ENCODE measurements at places on chromosomes 13 and 19.

GRCh38 chr19:3335431-3336350, 30.7 kb upstream of the NFIC start:
- no peak for DNase-seq

- DNase-seq, result no peak
Measured at GRCh38 chr13:110813646-110814624, 100.4 kb downstream of the ING1 start.

DNA sequence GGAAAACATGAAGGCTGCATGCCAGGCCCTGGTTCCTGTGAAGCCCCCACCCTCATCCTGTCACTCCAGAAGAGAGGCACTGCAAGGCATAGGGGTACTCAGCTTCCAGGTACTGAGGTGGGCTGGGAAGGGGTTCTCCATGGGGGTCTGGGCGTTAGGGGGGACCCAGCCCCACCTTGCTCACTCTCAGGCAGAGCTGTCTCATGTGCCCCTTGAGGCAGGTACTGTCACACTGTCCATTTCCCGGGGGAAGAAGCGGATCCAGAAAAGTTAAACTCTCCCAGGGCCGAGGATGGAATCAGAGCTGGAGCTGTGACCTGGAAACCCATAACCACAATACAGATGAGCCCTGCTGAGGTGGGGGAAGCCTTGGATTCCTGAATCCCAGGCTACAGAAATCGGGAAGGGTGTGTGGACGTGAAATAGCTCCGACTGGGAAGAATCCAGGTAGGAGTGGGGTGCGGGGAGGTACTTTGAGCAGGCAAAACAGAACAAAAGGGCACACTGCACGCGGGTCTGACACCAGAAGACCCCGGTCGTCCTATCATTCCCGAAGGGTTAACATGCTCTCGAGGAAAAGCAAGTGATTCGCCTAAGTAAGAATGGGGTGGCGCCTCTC, 540 bp upstream of the USE1 start:
- no peak for DNase-seq

DNA sequence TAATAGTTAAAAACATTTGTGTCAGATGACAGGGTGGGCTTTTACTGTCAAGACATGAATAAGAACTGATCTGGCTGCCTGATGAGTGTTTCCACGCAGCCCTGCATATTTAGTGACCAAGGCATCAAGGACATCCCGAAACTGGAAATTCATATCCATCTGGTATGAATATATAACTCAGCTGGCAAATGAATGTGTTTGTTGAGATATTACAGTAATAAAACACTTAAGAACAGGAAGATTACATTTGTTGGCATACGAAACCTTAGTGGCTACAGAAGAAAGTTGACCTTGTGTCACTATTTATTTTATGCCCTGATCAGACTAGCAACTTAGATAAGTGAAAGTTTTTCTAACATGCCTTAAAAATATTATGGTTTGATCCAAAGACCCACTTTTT, 32.8 kb downstream of the RAP2A start:
- DNase-seq, result no peak

DNA sequence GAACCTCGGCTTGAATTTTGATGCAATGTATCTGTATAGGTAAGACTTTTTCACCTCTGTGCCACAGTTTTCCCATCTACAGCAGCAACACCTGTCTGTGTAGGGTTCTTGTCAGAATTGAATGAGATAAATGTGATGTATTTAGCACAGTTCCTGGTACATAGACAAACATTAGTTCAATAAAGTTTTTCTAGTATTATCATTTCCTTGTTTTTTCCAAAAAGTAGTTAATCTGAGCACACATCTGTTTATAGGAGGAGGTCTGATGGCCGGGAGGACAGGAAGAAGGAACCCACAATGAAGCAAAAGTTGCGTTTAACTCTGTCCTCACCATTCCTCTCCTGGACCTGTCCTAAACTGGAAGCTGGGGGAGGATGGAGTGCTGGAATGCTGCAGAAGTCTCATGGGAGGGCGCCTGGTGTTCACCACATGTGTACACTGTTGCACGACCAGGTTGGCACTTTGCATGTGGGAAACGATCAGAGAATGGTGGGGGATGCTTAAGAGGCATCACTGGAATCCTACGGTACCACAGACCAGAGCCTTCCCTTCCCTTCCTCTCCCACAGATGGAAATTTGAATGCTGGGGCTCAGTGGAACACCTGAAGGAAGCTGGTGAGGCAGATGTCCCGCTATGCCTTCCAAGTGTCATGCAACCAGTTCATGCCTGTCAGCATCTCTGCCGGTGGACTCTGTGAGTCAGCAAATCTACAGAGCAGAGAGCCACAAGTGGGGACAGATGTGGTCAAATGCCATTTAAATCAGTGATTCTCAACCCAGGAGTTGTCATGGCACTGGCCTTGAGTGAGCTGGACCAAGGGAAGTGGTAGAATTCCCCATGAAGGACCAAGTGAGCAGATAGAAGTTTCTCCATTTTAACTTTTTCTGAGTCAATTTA, 315.6 kb downstream of the DLEU7 start:
- no peak for DNase-seq

GRCh38 chr13:52925251-52925650, 76.8 kb upstream of the PCDH8 start:
- DNase-seq, result no peak

DNA sequence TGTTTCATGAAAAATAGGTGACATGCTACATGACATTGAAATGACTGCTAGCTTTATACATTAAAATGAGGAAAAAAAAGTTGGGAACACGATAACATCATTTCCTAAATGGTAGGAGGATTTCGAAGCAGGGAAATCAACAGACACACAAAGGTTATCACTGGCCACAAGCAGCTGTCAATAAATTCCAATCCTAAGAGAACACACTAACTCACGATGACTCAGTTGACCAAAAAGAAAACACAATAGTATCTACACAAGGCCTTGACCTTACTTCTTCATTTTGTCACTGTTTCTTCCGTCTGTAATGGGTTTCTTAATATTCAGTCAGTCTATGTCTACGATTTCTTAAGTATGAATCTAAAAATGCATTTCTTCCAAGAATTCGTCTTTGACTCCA, 36.5 kb downstream of the STARD13 start:
- no peak for DNase-seq

DNA sequence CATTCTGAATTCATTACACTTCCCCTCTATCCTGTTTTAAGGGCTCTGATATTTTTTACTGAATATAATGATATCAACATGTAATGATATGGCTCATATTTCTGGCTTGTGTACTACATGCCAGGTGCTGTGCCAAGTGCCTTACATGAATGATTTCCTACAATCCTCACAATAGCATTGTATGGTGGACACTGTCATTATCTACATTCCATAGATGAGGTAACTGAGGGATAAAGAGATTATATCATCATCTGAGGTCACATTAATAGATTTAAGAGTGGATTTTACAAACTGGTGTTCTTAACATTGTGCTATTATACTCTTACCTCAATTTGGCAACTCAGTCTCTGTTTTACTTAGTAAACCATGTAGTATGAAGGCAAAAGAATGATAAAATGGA, 502.0 kb downstream of the LIG4 start:
- DNase-seq, result no peak

DNA sequence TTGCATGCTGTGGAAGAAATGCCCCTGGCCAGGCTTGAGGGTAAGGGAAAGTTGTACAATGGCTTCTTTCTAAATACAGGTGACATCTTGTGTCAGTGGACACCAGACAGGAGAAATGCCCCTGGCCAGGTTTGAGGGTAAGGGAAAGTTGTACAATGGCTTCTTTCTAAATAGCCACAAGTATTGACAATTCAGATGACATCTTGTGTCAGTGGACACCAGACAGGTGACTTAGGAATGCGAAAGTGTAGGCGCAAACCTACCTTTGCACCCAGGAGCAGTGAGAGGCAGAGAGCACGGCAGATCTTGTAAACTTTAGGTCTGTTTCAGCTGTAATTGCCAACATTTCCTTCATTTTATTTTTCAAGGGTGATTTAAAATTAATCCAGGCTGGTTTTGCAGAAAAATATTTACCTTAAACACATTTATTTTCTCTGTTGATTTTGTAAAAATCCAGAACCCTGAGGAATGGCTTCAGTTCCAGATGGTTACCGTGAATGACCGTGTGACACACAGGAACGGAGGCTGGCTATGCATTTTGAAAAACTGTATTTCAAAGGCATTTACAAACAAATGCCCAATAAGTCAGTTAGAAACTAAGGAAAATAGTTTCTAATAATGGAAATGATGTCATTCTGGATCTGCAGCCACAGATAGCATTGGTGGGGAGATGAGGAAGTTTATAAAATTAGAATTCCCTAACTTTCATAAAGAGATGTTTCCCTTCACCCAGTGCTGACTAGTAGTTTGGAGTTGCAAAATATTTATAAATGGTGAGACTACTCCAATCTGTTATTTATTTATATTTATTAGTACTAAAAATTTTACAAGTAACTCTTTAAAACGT, 34.9 kb downstream of the TNFSF13B start:
- no peak for DNase-seq

DNA sequence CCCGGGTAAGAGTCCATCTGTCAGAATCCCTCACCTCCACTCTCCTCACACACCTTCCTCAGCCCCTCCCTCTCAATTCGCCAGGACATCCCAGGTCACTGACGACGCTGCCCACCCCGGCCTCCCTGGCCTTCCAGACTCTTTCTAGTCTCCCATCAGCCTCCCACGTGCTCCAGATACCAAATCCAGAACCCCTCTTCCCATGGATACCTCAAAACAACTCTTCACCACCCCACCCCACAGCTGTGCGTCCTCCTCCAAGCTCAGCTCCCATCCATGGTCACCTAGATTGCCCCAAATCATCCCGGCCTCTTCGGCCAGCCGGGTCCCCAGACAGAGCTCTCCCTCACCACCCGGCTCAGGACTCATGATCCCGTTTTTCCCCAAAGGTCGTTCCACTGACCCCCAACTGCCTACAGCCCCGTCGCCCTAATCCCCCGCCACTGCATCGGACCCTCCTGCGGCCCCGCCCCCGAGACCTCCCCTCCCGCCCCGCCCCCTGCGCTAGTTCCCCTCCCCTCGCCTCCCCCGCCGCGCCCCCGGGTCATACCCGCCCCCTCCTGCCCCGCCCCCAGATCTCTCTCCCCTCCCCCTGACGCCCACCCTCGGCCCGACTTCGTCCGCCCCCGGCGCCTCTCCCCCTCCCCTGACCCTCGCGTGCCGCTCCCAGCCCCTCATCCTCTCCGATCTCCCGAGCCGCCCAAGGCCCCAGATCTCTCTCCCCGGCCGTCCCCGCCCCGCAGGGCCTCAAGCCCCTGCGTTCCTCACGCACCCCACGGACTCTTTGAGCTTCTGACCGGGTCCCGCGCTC, 546 bp downstream of the UBXN6 start:
- peak; percentile 38 for DNase-seq

DNA sequence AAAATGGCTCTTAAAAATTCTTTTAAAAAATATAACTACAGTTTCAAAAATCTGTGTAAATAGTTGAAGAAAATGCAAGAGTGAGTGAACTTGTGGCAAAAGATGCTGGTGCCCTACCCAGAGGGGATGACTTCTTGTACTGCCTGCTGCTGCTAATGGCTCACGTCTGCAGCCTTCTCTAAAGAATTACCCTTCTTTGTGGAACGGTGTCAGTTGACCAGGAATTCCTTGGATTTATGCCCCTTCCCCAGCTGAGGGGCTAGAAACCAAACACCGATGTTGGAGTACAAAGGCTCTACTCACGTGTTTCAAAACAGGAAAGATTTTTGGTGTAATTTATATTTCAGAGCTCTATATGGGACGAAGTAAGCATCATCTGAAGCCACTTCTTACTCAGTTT, 1582.8 kb downstream of the OLFM4 start:
- no peak for DNase-seq

DNA sequence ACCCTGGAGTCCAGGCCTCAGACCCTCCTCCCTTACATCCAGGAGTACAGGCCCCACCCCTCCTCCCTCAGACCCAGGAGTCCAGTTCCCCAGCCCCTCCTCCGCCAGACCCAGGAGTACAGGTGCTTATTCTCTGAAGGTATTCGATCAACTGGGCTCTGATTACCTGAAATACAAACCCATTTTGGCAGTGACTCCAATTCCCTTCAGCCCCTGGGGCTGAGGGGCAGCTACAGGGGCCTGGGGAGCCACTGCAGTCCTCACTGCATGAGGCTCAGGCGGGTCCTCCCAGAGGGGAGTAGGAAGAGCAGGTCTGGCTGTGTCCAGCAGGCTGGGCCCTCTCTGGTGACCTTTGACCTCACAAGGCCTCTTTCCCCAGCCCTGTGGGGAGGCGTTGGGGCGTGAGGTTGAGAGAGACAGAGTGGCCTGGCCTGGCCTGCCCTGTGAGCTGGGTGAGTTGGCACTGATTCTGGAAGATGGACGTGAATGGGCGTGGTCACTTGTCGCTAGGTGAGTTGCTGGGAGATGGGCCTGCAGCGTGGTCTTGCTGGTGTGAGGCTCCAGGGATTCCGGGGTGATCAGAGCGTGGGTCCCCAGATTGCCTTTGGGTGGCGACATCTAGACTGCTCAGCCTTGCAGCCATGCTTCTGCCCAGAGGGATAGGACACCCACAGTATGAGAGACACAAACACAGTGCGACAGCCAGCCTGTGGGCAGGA, 3.1 kb downstream of the BCAT2 start:
- DNase-seq, result no peak

DNA sequence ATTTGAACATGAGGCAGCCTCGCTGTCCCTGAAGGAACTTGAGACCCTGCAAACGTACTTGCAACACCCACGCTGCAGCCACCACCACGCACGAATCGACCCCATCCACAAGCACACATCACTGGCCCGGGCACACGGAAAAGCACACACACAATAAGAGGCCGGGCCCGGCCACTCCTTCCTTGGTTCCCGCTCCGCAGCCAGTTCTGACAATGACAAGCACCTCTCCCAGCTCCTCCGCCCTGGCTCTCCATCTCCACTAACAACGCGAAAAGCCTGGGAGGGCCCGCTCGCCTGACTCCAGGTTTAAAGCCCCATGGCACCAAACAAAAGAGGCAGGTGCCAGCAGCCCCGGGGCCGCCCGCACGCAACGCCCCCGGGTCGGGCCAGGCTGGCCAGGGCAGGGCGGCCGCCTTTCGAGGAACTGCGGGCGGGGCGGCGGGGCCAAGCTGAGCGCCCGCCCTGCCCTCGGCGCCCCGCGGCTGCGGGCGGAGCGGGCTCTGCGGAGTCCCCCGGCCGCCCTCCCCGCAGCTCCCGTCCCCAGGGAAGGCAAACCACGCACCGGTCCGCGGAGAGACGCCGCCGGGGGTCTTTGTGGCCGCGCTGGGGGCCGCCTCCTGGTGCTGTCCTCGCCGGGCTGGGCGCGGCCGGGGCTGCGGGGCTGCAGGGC, 495 bp downstream of the DCLK1 start:
- no peak for DNase-seq

DNA sequence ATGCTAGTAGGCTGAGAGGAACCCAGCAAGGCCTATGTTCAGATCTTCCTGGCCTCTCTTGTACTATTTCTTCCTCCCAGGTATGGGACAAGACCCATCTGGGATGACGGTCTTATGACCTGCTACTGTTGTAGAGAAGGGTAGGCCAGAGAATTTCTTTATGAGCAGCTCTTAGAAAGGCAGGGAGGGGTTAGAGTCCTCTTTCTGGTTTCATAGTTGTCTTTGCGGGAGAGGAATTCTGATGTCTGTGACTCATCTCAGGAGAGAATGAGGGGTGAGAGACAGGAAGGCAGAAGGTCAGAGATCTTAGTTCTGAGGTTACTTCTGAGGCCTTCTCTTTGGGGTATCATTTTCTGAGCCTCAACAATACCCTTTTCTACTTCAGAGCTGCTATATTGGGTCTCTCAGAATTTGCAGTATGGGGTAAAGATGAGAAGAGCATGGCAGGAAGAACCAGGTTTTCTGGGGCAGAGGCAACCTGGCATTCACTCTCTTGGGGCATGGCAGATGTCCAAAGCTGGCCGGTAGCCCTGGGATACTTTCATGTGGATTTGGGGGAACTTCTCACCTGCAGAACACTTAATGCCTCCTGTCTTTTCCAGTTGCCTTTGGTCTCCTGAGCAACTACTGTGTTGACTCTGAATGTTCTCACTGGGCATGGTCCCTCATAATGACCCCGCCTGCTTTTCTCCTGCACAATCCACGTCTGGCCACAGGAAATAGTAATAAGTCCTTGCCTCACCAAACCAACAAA, 154.4 kb downstream of the GGACT start:
- DNase-seq, result no peak
